ENCODE measurements at places on chromosomes 11 and 22.

GRCh38 chr22:43127166-43127908 lies 15.9 kb downstream of the MCAT start:
- no peak for DNase-seq

- no peak for DNase-seq
Measured at GRCh38 chr11:109423466-109424190, 1.6 kb downstream of the C11orf87 start.

- no peak for DNase-seq
Measured at GRCh38 chr11:121636081-121636799, 183.5 kb upstream of the SORL1-AS1 start.

GRCh38 chr11:123765601-123766000 lies 11.3 kb upstream of the OR6X1 start:
- DNase-seq, result no peak

DNA sequence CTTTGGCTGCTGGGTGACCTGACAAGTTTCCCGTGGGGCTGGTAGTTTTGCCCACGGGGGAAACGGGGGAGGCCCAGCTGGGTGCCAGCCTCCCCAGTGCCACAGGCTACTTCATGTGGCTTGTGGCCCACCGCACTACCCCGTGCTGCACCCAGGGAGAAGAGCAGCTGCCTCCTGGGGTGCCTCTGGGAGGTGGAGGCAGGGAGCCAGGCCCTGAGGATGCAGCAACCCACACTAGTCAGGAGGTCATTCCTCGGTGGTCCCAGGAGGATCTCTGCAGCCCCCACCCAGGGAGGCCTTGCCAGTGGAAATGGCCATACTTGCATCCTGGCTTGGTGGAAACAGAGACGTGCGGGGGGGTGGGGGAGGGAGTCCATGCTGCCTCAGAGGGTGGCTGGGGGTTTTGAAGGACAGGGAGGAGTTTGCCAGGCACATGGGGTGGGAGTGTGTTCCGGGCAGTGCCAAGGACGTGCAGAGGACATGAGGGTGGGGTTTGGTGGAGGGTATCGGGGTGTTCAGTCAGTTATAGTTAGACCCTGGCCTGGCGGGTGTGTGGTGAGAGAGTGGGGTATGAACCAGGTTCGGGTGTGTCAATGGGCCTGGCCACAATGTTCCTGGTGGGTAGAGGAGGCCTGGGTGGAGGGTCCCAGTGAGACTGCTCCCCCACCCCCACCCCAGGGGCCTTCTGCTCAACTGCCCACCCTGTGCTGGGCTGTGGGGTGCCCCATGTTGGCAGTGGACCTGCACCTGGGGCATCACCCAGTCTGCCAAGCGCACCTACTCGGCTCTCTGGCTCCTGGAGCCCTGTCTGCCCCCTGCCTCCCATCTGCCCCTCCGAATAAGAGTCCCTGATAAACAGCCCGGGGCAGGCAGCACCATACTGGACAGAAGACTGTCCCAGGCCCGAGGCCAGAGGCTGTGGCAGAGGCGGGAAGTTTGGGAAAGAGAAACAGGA lies 3.8 kb downstream of the PIM3 start:
- no peak for DNase-seq

- DNase-seq, result no peak
Measured at GRCh38 chr11:60864856-60865513, 2.4 kb upstream of the ZP1 start.

DNA sequence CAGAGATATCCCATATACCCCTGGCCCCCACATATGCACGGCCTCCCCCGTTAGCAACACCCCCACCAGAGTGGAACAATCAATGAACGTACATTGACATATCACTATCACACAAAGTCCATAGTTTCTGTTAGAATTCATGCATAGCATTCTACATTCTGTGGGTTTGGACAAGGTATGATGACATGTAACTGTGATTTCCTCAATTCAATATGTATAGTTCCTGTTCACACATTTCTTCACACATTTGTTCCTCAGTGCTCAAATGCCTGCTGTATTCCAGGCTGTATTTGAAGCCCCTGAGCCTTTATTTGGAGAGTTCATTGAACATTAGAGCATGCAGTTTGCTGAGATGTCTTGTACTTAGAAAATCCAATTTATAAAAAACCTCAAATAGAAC lies 69.9 kb downstream of the PTPRJ start:
- DNase-seq, result no peak

GRCh38 chr11:42412590-42412989 lies 899.2 kb upstream of the API5 start:
- no peak for DNase-seq

DNA sequence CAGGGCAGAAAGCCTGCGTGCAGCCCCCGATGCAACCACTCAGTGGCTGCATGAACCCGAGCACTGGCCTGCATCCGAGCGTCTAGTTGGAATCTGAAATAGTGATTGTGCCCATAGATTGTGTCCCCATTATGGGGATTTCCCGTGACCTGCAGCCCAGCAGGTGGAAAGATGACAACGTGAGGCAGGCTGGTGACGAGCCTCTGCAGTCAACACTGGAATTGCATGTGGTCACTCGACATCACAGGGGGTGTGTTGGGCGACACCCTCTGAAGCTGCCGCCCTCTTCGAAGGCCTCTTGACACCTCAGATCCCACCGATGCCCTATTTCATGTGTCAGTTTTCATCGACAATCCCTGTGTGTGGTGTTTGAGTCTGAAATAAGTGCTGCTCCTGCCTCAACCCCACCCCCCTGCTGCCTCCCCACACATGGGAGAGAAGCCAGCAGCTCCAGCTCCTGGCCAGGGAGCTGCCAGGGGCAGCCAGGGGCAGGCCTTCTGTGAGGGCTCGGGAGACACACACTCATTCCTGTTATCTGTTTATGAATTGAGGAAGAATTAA lies 172.0 kb upstream of the B3GAT1 start:
- DNase-seq, result no peak

- no peak for DNase-seq
Measured at GRCh38 chr11:6648501-6648900, 7.1 kb downstream of the DCHS1 start.

GRCh38 chr11:2444821-2445745 lies at the start of gene KCNQ1:
Gene KCNQ1 (plus strand): TSS chr11:2445008. CDS start chr11:2445099, 91 bp downstream.
- DNase-seq, result peak; percentile 58

DNA sequence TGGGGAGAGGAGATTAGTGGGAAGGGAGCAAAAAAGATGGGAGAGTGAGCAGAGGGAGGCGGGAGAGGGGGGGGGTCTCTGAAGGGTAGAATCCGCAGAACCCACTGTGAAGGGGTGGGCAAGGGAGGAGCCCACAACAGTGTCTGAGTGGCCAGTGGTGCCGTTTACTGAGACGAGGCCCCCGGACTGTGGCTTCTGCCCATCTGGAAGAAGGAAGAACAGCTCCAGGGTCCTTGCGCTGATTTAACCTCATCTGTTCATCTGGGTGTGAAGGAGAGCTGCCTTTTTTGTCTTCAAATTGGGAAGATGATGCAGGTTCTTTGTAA lies 45.7 kb upstream of the ANO1 start:
- DNase-seq, result no peak

DNA sequence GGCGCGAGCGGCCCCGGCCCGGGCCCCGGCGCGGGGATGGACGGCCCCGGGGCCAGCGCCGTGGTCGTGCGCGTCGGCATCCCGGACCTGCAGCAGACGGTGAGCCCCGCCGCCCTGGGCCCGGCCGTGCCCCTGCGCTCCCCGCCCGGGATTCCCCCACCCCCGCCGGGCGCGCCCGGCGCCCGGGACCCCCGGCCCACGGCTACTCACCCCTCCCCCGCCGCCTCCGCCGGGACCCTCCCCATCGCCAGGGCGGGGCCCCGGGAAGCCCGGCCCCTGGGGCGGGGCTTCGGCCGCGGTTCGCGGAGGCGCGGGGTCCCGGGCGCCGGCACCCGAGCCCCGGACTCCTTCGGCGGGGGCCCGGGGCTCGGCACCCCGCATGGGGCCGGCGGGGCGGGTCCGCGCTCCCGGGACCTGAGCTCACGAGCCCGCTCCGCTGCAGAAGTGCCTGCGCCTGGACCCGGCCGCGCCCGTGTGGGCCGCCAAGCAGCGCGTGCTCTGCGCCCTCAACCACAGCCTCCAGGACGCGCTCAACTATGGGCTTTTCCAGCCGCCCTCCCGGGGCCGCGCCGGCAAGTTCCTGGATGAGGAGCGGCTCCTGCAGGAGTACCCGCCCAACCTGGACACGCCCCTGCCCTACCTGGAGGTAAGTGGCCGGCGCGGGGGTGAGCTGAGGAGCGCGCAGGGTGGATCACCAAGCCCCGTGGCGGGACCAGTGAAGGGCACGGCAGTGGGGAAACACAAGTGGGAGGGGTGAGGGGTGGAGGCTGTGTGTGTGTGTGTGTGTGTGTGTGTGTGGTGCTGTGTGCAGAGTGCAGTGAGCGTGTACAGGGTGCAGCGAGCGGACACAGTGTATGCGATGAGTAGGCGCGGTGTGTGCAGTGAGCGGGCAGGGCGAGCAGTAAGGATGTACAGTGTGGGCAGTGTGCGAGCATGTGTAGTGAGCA lies 2.3 kb downstream of the SHANK3 start:
- no peak for DNase-seq

- no peak for DNase-seq
Measured at GRCh38 chr11:105598371-105598770, 11.5 kb upstream of the GRIA4 start.

- DNase-seq, result no peak
Measured at GRCh38 chr11:31601635-31602282, 92.2 kb downstream of the ELP4 start.

- no peak for DNase-seq
Measured at GRCh38 chr11:76620489-76620888, 50.1 kb downstream of the LRRC32 start.

DNA sequence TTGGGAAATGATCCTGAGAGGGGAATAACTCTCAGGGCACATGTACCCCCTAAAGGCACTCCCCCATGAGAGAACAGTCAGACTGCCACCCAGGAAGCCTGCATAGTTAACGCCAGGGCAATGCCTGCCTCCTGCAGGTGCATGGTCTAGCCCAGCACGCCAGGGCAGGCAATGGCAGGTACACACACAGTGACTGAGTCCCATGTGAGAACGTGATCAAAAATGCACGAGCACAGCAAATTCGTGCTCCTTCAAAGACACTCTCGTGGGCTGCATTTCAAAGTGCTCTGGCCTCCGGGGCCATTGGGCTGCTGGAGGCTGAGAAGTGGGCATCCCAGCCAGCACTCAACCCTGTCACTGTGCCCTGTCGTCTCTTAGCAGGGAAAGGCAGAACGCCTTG lies 79.7 kb downstream of the SHANK2 start:
- no peak for DNase-seq

GRCh38 chr11:13052130-13052571 lies 43.0 kb downstream of the RASSF10 start:
- DNase-seq, result no peak

GRCh38 chr11:112844517-112844916 lies 116.7 kb upstream of the NCAM1 start:
- DNase-seq, result no peak

GRCh38 chr11:520428-521176 lies 13.6 kb upstream of the RNH1 start:
- no peak for DNase-seq

- no peak for DNase-seq
Measured at GRCh38 chr11:8066911-8067455, 14.0 kb upstream of the TUB start.

DNA sequence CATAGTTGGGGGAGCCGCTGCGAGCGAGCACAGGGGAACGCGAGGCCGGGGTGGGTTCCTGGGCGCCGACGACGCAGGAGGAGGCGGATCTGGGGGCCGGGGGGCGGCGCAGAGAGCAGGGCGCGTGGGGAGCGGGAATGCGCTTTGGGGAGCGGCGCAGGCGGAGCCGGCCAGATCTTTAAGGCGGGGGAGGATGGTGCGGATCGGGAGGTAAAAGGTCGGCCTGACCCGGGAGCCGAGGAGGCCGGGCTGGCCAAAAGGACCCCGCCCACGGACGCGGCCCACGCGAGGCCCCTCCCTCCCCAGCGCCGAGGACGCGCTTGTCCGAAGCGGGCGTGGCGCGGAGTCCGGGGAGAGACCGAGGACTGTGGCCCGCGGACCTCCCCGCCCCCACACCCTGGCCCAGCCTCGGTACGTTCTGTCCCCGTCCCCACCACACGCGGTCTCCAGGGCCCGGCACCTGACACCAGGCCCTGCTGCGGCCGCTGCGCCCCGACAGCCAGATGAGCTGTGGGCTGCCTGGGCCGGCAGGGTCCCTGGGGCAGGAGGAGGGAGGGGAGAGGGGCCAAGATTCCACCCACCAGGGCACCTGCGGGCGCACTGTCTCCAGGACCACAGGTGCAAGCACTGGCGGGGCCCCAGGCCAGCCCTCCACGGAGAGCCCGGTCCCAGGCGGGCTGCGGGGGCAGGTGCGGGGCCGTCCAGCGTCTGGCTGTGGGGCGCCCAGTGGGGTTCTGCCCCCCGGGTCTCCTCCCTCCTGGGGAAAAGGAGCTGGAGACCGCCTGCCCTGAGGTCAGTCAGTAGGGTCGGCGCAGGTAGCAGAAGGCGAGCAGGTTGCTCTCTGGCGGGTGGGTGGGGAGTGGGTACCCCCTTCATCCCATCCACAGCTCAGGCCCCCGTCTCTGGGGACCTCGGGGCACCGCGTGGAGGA lies 10.9 kb downstream of the PIM3 start:
- peak; percentile 65 for DNase-seq

- DNase-seq, result no peak
Measured at GRCh38 chr11:68370211-68371111, 58.1 kb downstream of the LRP5 start.

DNA sequence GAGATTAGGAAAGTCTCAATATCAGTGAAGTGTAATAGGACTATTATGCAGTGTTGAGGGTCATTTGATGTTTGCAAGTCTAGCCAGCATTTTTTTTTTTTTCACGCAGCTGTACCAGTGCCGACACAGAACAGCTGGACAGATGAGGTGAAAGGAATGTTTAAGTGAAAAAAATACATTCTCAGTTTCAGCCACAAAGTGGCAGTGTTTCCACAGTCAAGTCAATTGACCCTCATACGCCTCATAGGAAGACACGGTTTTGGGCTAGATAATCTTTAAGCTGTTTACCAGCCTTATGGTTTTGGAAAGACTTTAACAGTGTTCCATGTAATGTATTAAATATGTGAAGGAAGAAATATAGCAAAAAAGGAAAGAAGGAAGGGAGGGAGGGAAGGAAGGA lies 349.9 kb upstream of the ANO3 start:
- DNase-seq, result no peak

DNA sequence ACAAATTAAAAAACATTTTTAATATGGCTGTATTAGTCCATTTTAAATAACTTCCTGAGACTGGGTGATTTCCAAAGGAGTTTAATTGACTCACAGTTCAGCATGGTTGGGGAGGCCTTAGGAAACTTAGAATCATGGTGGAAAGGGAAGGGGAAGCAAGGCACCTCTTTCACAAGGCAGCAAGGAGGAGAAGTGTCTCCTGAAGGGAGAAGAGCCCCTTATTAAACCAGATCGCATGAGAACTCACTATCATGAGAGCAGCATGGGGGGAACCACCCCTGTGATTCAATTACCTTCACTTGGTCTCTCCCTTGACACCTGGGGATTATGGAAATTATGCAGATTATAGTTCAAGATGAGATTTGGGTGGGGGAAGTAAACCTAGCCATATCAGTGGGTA lies 488.6 kb downstream of the ETS1 start:
- no peak for DNase-seq

- DNase-seq, result no peak
Measured at GRCh38 chr11:15473954-15474837, 359.5 kb downstream of the INSC start.

GRCh38 chr22:49951986-49952896 lies 8.3 kb upstream of the PIM3 start:
- DNase-seq, result no peak

GRCh38 chr22:44108076-44108475 lies 72.6 kb upstream of the PARVG start:
- DNase-seq, result no peak

- peak; percentile 75 for DNase-seq
Measured at GRCh38 chr11:116787786-116788486, at the start of gene ZPR1. Gene ZPR1 (minus strand): TSS chr11:116788023. CDS start chr11:116787990, 33 bp downstream.

All from stimulated activated CD4-positive, alpha-beta T cell treated with anti-CD3 and anti-CD28 coated beads, Interleukin-4, amount 100 ng/mL, for 48 hours (primary cell).